ENCODE measurements at places on chromosomes 1 and 21. TPM values are rescaled to one million over a fixed set of nuclear protein-coding genes. Genes with fewer than 3 reads are reported as not detected.

The TMEM82 gene
- total RNA-seq, result not detected

The AVPR1B gene
- not detected for total RNA-seq

The S100A2 gene
- total RNA-seq, result 5,064 TPM

The RGS13 gene
- not detected for total RNA-seq

- no peaks in the 10 kb centered on the region for H3K27me3 ChIP-seq
- DNase-seq, result no peak
- no peaks in the 10 kb centered on the region for H3K36me3 ChIP-seq
Measured at GRCh38 chr1:118188411-118188810, 3.4 kb upstream of the SPAG17 start.

All from MCF 10A (cell line).